ENCODE measurements at places on chromosomes 2 and 18.

- no peak for DNase-seq
Observed at GRCh38 chr2:58976375-58977071, 735.4 kb upstream of the FANCL start.

GRCh38 chr2:165793161-165793778 lies 777 bp downstream of the GALNT3 start:
- no peak for DNase-seq

DNA sequence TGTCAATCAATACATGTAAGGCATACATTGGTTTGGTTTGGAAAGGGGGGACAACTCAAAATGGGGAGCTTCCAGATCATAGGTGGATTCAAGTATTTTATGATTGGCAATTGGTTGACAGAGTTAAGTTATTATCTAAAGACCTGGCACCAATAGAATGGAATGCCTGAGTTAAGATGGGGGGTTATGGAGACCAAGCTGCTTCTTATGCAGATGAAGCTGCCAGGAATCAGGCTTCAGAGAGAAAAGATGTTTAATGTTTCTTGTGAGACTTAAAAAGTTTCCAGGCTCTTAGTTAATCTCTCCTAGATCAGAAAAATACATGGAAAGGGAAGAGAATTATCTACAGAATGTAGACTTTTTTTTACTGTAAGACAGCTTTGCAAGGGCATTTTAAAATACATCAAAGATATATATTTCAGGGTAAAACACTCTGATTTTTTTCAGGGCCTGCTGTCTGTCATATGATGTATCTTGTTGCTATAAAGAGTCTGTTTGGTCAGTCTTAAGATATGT lies 1343.2 kb upstream of the LRRTM1 start:
- no peak for DNase-seq

GRCh38 chr18:58324824-58325480 lies 280.9 kb downstream of the NEDD4L start:
- no peak for DNase-seq

GRCh38 chr2:170202437-170202836 lies 24.5 kb downstream of the MYO3B start:
- DNase-seq, result no peak

All from NCI-H69 (cell line).